ENCODE measurements at places on chromosomes 2 and 18.

GRCh38 chr2:203719456-203720410 is 13.3 kb downstream of the CD28 start:
- no peak for DNase-seq

DNA sequence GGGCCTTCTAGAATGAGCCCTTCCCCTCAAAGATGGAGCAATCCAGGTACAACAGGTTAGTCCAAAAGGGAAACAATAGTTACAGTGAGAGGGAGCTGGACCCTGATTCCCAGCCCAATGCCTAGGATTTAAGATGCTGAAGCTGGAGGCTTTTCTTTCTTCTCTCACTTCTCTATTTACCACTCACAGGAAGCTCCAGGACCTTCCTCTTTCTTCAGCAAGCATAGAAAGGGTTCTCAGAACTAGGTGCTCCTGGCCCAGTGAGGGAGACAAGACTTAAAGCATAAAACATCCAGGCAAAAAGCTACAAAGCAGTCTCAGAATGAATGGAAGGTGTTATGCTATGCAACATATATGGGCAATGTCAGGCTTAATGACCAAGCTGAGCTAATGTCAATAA is 279.0 kb downstream of the SRBD1 start:
- DNase-seq: no peak

GRCh38 chr2:232322560-232323327 is 55.8 kb upstream of the ALPP start:
- DNase-seq: peak; percentile 28

DNA sequence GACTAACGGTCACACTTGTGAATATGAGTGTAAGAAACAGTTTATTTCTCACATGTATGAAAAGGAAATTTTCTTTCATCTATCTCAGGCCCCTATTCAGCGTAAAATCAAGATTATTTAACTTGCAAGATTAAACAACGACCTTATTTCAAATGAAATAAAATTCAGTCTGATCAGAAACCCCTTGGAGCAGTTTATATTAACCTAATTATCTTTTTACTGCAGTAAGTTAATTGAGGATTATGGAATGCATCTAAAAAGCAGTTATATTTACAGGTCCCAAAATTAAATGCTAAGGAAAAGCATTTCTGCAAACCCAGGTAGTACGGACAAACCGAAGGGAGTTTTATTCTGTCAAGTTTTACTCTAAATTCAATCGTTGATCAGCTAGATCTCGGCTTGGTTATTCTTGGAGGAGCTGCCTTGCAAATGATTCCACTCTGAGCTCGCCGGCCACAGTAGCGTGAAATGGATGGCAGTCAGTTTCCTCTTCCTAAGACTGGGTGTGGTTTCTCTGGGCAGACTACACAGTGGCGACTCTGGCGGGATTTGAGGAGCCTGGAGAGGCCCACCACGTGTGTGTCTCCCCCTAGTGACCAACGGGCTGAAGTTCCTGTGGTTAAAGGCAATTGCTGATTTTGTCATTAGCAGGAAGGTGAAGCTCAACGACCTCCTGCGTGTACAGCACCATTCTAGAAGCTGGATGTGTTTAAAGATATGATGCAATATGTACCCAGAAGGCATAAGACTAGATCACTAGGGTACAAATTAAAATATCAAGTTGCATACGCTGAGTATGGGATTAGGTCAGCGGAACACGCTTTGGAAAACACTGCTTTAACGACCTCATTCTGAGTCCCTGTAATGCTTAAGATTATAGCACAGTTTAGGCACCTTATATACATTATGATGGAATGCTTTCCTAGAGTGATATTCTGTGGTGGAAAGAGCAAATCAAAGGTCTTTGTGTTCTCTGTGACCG is 36.4 kb downstream of the PRKRA start:
- DNase-seq: peak; percentile 74

- no peak for DNase-seq
Measured at GRCh38 chr2:101732199-101732598, 34.7 kb downstream of the MAP4K4 start.

DNA sequence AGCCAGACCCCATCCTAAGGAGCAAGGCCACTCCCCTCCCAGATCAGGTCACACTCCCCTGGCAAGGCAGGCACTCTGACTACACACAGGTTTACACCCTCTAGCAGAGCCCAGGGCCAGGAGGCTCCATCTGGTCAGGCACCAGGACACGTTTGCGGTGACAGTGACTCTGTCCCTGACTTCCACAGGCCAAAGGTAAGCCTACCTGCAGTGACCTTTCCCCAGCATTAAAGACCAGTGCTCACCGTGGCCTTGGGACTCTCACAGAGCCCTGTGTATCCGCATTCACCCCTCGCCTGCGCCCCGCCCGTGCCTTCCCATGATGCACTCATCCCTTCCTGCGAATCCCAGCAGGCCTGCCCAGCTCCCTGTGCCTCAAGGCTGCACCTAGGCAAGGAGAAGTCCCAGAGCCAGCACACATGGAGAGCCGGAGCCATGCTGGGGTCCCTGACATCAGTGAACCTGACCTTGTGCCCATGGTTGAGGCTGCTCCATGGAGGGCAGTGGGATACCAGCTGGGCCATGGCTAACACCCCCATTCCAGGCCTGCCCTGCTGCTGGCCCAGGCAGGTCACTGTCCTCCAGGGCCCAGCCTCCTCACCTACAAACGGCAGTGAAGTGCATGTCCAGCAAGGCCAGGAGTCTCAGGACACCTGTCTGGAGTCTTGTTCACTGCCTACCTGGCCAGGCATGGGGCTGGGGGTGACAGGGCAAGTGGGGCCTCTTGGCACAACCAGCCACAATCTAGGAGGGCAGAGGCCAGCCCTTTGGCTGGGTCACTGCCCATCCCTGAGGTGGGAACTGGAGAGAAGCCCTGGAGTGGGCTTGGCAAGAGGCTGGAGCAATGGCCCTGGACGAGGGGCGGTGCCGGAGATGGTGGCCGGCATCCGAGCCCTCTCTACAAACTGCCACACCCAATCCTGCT is 3.0 kb downstream of the NEURL3 start:
- no peak for DNase-seq

GRCh38 chr2:44121899-44122298 is 46.8 kb upstream of the PPM1B start:
- no peak for DNase-seq

GRCh38 chr2:113275556-113276215 is 3.0 kb downstream of the PAX8 start:
- no peak for DNase-seq

GRCh38 chr2:150136401-150136800 is 351.1 kb downstream of the RND3 start:
- DNase-seq: no peak

GRCh38 chr2:148739454-148740105 is 95.0 kb downstream of the EPC2 start:
- DNase-seq: no peak

- no peak for DNase-seq
Measured at GRCh38 chr2:197810491-197810890, 6.1 kb downstream of the PLCL1 start.

- no peak for DNase-seq
Measured at GRCh38 chr2:33488178-33488690, 11.8 kb downstream of the RASGRP3 start.

DNA sequence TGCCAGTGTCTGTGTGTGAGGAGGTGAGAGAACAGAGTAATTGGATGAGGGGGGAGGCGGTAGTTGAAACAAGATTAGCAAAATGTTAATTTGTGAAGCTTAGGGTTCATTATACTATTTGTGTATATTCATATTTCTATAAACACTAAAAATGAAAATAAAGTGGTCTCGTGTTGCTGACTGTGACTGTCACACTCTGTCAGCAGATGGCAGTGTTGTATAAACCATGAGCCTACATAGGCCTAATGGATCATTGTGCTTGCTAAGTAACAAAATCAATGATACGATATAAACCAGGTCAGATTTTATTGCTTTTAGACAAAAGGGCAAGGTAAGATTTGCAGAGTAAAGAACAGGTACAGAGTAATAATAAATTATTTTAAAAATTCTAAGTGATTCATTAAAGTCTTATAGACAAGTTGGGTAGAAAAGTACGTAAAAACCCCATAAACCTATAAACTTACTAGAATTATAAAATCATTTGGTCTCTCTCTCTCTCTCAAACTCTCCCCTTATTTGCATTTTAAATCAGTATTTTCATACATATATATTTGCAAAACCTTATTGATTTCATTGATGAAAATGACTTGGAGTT is 182.7 kb downstream of the RPIA start:
- no peak for DNase-seq

GRCh38 chr2:67476809-67477790 is 80.0 kb downstream of the ETAA1 start:
- DNase-seq: no peak

DNA sequence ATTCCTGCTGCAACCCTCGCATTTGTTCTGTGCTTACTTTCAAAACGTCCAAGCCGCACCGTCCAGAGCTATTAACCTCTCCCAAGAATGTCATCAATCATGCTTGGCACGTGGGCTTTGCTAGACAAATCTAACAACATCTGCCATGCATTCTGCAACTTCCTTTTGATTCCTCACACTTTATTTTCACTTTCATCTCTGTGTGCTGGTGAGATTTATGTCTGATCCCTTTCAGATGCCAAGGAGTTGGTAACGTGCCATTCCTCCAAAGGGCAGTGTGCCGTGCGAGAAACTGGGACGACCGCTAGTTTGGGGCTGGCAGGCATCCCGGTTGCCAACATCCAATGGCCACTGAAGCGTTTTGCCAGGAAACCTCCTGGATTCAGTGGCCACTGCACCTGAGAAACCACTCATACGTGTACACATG is 230.0 kb upstream of the PARD3B start:
- no peak for DNase-seq

DNA sequence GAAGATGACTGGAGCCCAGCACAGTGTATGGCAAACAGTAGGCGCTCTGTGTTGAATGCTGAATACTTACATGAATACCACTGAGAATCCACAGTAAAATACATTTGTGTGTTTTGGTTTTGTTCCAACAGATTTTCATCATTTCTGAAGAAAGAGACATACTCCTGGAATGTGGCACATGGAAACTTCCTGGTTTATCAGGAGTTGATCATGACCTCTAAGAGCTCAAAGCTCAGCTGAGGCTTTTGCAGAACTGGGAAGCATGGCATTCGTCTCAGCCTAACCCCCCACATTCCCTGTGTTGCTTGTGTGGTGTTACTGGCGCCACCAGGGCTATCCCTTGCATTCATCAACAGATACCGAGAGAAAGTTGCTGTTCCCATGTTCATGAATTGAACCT is 316.9 kb upstream of the REV1 start:
- no peak for DNase-seq

DNA sequence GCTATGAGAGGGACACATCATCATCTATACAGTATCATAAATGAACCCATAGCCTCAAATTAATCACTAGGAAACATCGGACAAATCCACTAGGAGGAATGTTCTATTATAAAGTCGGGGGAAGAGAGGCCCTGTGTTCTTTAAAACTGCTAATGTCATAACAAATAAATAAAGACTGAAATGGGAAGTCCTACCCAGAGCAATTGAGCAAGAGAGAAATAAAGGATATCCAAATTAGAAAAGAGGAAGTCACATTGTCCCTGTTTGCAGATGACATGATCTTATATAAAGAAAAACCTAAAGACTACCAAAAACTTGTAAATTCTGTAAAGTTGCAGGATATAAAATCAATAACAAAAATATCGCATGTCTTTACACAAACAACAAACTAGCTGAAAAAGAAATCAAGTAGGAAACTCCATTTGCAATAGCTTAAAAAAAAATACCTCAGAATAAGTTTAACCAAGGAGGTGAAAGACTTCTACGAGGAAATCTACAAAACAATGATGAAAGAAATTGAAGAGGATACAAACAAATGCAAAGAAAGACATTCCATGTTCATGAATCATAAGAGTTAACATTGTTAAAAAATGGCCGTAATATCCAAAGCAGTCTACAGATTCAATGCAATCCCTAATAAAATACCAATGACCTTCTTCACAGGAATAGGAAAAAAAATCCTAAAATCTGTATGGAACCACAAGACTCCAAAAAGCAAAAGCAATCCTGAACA is 30.6 kb downstream of the RTN4 start:
- no peak for DNase-seq

DNA sequence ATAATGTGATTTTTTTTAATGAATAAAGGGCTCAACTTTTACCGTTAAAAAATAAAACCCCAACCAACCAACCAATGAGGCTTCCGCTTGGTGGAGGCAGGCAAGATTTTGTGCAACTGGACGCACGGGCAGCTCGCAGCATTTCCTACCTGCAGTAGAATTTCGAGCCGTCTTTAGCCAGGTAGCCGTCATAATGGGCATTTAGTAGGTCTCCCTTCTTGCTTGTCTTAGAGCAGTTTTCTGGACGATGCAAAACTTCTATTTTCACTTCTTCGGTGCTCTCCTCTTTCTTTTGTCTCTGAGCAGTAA is 316 bp downstream of the FKBP7 start:
- DNase-seq: no peak

DNA sequence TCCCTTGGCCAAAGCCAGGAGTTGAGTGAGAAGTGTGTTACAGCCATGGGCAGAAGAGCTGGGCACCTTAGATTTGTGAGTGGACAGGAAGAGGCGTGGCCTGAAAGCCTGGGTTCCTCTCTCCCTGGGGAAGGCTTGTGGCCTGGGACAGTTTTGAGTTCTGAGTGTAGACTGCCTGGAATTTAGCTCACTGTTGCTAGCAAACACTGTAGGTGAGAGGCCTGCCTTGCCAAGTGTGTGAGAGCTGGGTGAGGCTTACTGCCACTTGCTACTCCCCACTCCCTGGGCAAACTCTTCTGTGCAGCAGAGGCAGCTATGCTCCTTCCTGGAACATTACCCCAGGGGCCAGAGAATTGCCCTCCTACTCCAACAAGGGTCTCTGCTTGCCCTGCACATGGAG is 150.0 kb upstream of the GALNT5 start:
- no peak for DNase-seq

GRCh38 chr2:39529836-39530235 is 92.8 kb upstream of the MAP4K3 start:
- DNase-seq: no peak

- DNase-seq: no peak
Measured at GRCh38 chr2:76731157-76731556, 791.0 kb downstream of the LRRTM4 start.

GRCh38 chr2:48080534-48081316 is 174.4 kb upstream of the FBXO11 start:
- DNase-seq: no peak
